ENCODE measurements at places on chromosomes 6 and 20.

DNA sequence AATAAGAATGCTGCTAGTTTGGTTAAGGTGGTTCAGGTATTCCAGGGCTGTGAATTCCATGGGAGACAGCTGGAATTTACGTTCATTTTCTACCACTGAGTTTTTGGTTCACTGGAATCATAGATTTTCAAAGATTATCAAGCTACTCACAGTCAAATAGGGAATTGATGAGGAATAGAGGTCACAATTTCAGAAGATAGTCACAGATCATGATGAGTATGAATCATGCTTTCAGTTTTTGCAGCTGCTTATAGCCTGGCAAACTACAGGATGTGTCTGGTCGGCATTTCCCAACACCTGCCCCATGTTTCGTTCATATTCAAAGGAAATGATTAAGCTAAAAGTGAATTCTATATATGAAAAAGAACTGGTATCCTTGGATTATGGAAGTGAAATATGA lies 58.7 kb downstream of the BCKDHB start:
- peak; percentile 31 for DNase-seq

- no peak for DNase-seq
Observed at GRCh38 chr6:137830511-137830911, 36.5 kb upstream of the TNFAIP3 start.

- DNase-seq = no peak
Observed at GRCh38 chr6:30510419-30511168, 21.3 kb downstream of the HLA-E start.

DNA sequence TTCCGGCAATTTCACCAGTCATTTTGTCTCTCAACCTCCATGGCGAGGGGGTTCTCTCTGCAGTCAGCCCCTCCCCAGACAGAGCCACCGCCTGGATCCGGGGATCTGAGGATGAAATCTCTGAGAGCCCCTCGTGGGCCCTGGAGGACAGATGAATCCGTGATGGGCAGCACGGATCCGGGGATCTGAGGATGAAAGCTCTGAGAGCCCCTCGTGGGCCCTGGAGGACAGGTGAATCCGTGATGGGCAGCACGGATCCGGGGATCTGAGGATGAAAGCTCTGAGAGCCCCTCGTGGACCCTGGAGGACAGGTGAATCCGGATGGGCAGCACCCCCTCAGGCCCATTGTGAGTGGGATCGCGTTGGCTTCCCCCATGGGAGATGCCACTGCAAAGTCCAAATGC lies 106.5 kb downstream of the DACT2 start:
- no peak for DNase-seq

- DNase-seq = no peak
Observed at GRCh38 chr6:44250067-44250717, 3.3 kb downstream of the HSP90AB1 start.

- DNase-seq = no peak
Observed at GRCh38 chr6:36845233-36845632, 6.0 kb upstream of the CPNE5 start.

DNA sequence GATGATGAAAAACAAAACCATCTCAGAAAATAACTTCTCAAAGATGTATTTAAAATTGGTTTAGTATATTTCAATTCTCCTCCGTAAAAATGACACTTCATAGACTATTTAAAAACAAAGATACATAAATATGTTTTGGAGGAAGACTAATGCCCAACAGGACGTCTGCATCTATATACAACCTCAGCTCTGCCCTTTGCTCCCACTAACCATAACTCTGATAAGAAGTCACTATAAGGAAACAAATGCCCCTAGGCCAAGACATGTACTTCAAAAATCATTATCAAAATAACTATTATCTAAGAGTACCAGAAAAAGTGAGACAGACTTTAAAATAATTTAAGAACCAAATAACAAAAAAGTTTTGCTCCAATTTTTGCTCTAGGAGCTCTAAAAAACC lies 23.4 kb downstream of the PLAGL1 start:
- DNase-seq = no peak
